Tracheal epithelial cell (primary cell): ENCODE measurements at places on chromosomes 7 and 10. TPM values are rescaled to one million over a fixed set of nuclear protein-coding genes. Genes with fewer than 3 reads are reported as not detected.

Gene HTR7
- 11.1 and 32.0 TPM in 2 replicates for total RNA-seq

Gene VWDE
- total RNA-seq = 1.9 and 3.6 TPM in 2 replicates

Gene MALRD1
- total RNA-seq = not detected in 2 replicates

Gene CREB3L2
- 9.2 and 9.8 TPM in 2 replicates for total RNA-seq

Gene SEMA3E
- total RNA-seq = under 0.01 and 0.96 TPM in 2 replicates

Gene OPN4
- not detected in 2 replicates for total RNA-seq
